ENCODE measurements at places on chromosomes 1 and 21.

GRCh38 chr1:54080598-54081049 lies 27.2 kb downstream of the TCEANC2 start:
- no peak for DNase-seq

- DNase-seq, result no peak
Measured at GRCh38 chr1:183918589-183918988, 113.7 kb downstream of the RGL1 start.

DNA sequence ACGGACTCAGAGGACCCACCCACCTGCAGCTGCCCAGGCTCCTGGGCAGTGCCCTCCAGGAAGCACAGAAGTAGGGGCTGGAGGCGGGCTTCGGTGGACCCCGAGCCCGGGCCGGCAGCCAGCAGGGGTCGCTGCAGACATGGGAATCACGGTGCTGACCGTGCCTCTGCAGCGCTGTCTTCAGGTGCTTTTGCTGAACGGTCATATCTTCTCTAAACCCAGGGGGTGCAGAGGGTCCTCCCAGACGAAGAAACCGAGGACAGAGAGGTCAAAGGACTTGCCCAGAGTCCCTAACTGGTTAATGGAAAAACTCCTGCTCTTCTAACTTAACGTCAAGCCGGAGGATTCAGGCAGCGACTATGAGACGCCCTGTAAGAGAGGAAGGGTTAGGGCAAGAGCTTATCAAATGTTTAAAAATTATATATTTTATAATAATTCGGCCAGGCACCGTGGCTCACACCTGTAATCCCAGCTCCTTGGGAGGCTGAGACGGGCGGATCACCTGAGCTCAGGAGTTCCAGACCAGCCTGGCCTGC lies 21.5 kb upstream of the LEFTY2 start:
- DNase-seq, result no peak

- DNase-seq, result no peak
Measured at GRCh38 chr21:42925114-42925926, at the start of gene ERVH48-1. Gene ERVH48-1 (minus strand): TSS chr21:42925630. CDS start chr21:42919006, 6,624 bp downstream.

DNA sequence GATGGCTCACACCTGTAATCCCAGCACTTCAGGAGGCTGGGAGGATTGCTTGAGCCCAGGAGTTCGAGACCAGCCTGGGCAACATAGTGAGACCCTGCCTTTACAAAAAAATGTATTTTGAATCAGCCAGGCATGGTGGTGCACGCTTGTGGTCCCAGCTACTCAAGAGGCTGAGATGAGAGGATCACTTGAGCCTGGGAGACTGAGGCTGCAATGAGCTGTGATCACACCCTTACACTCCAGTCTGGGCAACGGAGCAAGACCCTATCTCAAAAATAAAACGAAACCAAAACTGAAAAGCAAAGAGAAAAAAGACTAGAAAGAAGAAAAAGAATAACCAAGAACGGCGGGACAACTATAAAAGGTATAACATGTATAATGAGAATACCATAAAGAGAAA lies 15.4 kb upstream of the WNT2B start:
- DNase-seq, result no peak

GRCh38 chr1:209576392-209577197 lies 6.9 kb upstream of the CAMK1G start:
- peak; percentile 69 for DNase-seq

- DNase-seq, result no peak
Measured at GRCh38 chr1:41538741-41539417, 54.4 kb upstream of the EDN2 start.

- no peak for DNase-seq
Measured at GRCh38 chr1:182783068-182783467, 6.5 kb upstream of the NPL start.

- DNase-seq, result no peak
Measured at GRCh38 chr1:18564676-18565075, 66.0 kb upstream of the PAX7 start.

GRCh38 chr1:107231291-107231690 lies 90.5 kb downstream of the NTNG1 start:
- no peak for DNase-seq

DNA sequence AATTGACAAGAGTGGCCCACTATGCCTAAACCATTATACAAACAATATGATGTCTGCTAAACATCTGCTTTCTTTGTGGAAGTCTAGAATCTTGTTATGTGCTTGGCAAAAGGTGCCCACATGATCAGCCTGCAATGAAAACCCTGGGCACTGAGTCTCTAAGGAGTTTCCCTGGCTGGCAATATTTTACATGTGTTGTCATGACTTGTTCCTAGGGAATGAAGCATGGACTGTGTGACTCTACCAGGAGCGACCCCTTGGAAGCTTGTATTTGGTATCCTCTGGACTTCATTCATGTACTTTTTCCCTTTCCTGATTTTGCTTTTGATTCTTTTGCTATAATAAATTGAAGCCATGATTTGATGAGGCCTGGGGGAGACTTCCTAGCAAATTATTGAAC lies 324.9 kb downstream of the HHIPL2 start:
- DNase-seq, result no peak

GRCh38 chr1:2151252-2151651 lies 43.3 kb downstream of the FAAP20 start:
- no peak for DNase-seq

GRCh38 chr1:77015748-77016341 lies 148.6 kb downstream of the ST6GALNAC5 start:
- no peak for DNase-seq
